ENCODE measurements at places on chromosomes 1 and 21. TPM values are rescaled to one million over a fixed set of nuclear protein-coding genes. Genes with fewer than 3 reads are reported as not detected.

GRCh38 chr1:77036560-77036959, 169.3 kb downstream of the ST6GALNAC5 start:
- DNase-seq: no peak

MRPL37 gene
- total RNA-seq: 83.9 TPM

GRCh38 chr1:243716906-243717305, 133.1 kb downstream of the AKT3 start:
- no peak for DNase-seq

MFAP2 gene
- 133 TPM for total RNA-seq

DNA sequence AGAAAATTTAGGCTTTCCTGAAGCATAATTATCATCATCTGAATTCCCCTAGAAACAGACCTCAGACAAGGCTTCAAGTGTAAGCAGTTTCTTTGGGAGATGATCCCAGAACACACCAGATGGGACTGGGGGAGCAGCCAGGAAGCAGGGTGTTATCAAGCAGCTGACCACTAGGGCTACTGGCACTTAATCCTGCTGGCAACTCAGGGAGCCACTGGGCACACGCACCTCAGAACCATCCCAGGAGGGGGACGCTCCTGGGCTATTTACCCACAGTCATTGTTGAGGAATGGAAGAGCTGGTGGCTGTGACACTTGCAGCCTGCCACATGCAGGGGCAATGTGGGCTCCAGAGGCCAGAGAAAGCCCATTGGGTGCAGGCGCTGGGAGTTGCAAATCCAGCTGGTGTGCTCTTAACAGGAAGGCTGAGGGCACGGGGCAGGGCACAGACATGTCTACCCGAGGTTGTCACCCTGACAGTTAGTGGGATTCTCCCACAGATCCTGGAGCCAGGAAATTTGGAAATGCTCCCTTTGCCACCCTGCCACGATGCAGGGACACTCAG, 15.1 kb upstream of the IL22RA1 start:
- no peak for DNase-seq

- DNase-seq: no peak
These were observed 427.2 kb upstream of the VAMP3 start for GRCh38 chr1:7343882-7344281.
